ENCODE measurements at places on chromosomes 7 and 10.

DNA sequence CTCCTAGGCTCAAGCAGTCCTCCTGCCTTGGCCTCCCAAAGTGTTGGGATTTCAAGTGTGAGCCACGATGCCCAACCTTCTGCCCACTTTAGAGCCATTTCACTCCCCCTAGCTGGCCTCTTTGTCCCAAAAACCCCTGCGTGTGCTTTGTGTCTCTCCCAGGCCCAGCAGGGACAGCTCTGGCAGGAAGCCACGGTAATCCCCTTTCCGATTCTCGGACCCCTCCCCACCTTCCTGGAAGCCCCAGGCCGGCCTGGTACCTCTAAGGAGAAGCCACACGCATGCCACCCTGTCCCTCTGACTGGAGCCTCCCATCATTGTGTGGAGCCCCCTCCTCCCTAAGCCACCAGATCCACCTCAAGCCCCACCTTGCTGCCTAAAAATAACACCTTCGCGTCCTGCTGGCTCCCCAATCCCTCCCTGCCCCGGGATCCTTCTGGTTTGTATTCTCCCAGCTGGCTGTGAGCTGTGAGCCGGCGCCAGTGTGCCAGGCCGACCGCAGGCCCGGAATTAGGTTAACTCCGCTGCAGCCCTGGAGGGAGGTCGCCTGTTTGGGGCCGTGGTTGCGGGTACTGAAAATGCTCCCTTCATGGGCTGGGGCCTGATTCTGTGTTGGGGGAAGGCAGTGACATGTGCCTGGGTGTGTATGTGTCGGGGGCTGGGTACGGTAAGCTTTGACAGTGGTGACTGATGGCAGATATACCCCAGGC is 16.4 kb upstream of the SRRM3 start:
- DNase-seq: no peak

- no peak for DNase-seq
These were observed 132.6 kb upstream of the ZEB1 start for GRCh38 chr10:31186225-31187000.

GRCh38 chr7:155469-155900 is 36.9 kb upstream of the FAM20C start:
- peak; percentile 28 for DNase-seq

DNA sequence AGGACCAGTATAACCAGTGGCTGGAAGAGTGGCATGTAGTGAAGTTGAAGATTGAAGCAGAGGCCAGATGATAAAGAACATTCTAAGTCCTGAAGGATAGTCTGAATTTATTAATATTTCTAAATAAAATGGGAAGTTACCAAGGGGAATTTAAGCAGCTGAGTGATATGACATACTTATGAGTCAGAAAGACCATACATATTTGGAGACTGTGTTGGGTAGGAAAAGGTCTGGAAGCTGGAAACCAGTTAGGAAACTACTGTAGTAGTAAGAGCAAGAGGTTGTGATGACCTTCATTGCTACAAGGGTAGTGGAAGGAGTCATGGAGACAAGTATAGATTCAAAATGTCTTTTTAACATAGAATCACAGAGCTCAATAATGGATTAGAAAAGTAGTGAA is 752.3 kb downstream of the SUGCT start:
- peak; percentile 75 for DNase-seq

GRCh38 chr10:31070025-31070424 is 38.4 kb upstream of the ZNF438 start:
- peak; percentile 45 for DNase-seq

DNA sequence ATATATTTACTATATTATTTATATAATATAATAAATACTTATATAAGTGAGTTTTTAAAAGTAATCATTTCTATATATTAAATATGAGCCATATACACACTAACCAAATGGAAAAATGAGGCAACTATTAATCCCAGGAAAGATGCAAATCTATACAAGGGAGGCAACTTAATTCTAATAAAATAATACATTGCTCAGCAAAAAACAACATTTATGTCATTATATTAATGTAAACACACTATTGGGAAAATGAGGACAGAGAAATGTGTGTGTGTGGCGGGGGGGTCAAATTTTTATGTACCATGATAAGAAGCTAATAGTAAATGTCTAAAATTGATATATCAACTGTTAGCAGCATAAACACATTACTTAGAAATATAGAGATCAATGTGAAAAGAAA is 23.3 kb upstream of the DGKI start:
- no peak for DNase-seq

- peak; percentile 85 for DNase-seq
These were observed 123.9 kb downstream of the CACNA2D1 start for GRCh38 chr7:82319674-82320118.

- no peak for DNase-seq
These were observed 64.8 kb downstream of the AKR1B1 start for GRCh38 chr7:134394056-134394455.

DNA sequence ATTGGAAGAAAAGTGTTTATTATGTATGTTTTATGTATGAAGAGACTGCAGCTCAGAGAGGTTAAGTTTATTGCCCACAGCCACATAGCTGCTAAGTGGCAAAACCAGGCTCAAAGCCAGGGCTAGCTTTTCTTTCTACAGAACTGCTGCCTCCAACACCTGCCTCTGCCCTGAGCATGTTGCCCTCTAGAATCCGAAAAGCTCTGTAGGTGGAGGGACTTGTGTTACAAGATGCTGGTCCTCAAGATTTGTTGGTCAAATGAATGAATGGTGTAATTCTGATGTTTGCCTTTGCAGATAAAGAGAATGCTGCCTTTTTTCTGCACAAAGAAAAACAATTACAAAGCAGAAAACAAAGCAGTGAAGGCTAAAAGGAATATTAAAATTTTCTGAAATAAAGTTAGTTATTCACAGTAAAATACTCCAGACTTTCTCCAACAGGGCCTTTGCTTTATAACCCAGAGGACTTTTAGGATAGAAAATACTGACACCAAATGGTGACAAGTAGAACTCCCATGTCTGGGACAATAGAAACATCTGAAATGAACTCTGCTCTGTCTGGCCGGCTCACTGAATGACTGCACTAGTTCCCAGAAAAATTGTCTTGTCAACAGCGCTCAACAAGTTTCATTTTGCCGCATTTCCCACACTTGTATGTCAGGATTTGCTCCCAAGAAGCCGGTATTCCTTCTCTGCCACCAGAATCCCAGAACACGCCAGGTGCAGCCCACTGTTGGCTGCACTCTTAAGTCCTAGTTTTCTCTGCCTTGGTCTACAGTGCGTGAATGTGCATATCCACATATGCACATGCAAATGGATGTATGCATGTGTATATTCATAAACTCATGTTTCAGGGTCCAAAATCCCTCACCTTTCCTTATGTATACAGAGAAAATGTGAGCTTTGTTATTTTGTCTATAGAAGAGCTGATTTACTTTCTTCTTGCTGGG is 11.0 kb upstream of the DNTT start:
- peak; percentile 35 for DNase-seq

- DNase-seq: no peak
These were observed 213.7 kb downstream of the GRID1 start for GRCh38 chr10:86152911-86153310.

DNA sequence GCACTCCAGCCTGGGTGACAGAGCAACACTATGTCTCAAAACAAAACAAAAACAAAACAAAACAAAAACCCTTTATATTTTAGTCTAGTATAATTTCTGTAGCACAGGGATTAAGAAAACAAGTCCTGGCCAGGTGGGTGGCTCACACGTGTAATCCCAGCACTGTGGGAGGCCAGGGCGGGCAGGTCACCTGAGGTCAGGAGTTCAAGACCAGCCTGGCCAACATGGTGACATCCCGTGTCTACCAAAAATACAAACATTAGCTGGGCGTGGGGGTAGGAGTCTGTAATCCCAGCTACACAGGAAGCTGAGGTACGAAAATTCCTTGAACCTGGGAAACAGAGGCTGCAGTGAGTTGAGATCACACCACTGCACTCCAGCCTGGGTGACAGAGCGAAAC is 23.2 kb upstream of the ASL start:
- DNase-seq: no peak

DNA sequence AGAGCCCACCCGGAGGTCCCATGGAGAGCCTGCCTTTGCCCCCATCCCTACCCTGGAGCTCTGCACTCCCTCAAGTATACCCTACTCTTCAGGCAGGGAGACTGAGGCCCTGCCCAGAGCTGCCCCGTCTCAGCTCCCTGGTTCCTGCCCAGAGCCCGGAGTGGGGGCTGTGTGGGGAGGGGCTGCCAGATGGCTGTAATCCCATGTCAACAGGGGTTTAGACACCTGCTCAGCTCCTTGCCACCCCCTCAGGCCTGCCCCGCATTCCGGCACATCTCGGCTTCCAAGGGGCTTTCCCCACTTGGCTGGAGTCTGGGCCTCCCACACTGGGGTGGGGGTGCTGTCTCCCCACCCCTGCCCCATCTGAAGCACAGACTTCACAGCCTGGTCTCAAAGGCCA is 20.9 kb upstream of the LFNG start:
- no peak for DNase-seq

DNA sequence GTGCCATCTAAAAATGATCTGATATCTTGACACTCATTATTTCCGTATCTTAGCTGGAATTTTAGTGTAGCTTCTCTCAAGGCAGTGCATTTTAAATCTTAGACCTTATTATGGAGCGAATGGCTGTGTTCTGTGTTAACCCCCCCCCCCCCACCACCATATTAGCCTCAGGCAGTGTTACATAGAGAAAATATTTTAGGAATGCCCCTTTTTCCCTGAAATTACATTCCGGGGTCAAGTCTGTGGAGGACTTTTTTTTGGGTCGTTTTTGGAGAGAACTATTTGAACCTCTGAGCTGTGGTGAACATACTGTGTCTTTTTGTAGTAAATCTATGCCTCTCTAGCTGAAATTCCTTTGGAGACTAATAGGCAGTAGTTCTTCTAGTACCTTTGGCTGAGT is 3.1 kb downstream of the CCDC126 start:
- DNase-seq: peak; percentile 69

- DNase-seq: peak; percentile 18
These were observed 22.6 kb downstream of the PNPLA8 start for GRCh38 chr7:108503112-108504026.

GRCh38 chr10:23918090-23918723 is 290.7 kb upstream of the KIAA1217 start:
- no peak for DNase-seq

DNA sequence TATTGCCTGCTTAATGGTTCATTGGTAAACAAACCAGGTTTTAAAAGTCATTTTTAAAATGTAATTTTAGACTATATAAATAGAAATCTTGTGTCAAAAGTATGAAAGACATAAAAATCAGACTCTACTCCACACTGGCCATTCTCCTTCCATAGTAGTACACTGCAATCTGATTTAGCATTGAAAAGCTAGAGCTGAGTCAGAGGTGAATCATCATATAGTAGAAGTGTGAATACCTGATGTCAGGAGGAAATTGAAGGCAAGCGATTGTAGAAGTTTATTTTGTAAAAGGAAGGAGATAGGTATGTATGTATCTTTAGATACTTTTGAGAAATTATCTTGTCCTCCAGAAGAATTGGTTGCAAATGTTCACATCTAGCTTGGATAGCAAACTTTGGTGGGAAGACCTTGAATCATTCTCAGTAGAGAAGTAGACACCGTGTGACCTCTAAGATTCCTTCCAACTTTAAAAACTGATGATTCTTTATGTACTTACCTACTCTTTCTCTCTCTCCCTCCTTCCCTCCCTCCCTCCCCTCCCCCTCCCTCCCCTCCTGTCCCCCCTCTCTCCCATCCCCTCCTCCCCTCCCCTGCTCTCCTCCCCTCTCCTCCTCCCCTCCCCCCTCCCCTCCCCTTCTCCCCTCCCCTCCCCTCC is 88.1 kb downstream of the BTAF1 start:
- peak; percentile 55 for DNase-seq

GRCh38 chr10:3217301-3217700 is 44.7 kb upstream of the PITRM1 start:
- peak; percentile 94 for DNase-seq

DNA sequence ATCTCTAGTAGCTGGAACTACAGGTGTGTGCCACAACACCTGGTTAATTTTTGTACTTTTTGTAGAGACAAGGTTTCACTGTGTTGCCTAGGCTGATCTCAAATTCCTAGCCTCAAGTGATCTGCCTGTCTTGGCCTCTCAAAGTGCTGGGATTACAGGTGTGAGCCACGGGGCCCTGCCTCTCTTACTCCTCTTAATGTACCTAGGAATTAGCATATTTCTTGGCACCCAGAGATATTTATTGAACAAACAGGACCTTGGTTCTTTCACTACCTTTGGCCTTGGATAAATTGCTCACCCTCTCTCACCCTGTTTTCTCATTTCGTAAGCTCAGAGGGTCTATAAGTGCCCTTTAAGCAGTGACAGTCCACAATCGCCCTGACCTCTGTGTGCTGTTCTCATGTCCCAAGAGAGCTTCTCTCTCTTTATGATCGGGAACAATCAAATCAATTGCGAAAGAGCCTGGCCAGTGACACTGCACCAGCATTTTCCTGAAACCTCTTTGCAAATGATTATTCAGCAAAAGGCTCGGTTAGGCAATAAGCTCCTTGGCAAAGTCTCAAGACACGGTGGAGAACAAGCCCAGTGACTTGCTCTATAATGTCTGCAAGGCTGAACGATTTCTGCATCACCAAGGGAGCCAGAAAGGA is 117.7 kb downstream of the APBB1IP start:
- peak; percentile 75 for DNase-seq

GRCh38 chr7:137328373-137329120 is 15.0 kb downstream of the PTN start:
- DNase-seq: peak; percentile 60

- no peak for DNase-seq
These were observed 281.6 kb downstream of the AGMO start for GRCh38 chr7:15280078-15280733.

DNA sequence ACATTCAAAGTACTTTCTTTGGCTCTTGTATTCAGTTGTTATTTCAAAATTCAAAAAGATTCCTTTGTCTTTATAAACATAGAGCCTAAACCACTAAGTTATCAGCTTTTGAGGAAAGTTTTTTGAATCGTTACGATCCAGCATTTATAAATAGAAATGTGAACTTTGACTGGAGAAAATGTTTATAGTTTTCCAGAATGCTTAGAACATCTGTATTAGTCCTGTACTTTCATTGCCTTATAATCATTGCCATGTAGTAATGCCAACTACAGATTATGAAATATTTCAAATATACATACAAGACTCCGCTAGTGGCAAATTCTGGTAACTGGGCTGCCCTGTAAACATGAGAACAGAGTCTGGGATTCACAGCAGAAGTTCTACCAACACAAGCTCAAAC is 191.3 kb upstream of the PRKCQ start:
- no peak for DNase-seq

- no peak for DNase-seq
These were observed 94.4 kb upstream of the CCDC6 start for GRCh38 chr10:60000747-60001146.

GRCh38 chr7:132776048-132776620 is 199.9 kb upstream of the PLXNA4 start:
- no peak for DNase-seq

GRCh38 chr7:42502022-42502421 is 265.0 kb upstream of the GLI3 start:
- peak; percentile 88 for DNase-seq

DNA sequence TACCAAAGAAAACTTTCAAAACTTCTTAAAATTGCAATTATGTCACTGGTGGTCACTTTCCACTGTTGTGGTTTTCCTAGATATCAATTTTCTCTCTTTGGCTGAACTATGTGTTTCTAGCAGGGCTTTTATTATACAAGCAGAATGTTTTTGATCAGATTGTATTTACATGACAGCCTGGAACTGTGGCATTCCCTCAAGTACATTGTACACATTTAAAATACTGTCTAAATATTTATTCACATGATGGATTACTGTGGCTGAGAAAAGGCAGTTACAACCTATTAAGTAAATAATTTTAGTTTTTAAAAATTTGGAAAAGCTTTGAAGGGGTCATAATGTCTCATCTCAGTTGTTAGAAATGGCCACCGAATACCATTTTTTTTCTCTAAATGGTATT is 231.9 kb upstream of the PPP1R3A start:
- no peak for DNase-seq
